ENCODE measurements at places on chromosomes 7 and 10.

- DNase-seq: no peak
Observed at GRCh38 chr10:35386594-35387174, 50.4 kb downstream of the CCNY start.

- DNase-seq: no peak
Observed at GRCh38 chr7:132131196-132131595, 445.1 kb downstream of the PLXNA4 start.

DNA sequence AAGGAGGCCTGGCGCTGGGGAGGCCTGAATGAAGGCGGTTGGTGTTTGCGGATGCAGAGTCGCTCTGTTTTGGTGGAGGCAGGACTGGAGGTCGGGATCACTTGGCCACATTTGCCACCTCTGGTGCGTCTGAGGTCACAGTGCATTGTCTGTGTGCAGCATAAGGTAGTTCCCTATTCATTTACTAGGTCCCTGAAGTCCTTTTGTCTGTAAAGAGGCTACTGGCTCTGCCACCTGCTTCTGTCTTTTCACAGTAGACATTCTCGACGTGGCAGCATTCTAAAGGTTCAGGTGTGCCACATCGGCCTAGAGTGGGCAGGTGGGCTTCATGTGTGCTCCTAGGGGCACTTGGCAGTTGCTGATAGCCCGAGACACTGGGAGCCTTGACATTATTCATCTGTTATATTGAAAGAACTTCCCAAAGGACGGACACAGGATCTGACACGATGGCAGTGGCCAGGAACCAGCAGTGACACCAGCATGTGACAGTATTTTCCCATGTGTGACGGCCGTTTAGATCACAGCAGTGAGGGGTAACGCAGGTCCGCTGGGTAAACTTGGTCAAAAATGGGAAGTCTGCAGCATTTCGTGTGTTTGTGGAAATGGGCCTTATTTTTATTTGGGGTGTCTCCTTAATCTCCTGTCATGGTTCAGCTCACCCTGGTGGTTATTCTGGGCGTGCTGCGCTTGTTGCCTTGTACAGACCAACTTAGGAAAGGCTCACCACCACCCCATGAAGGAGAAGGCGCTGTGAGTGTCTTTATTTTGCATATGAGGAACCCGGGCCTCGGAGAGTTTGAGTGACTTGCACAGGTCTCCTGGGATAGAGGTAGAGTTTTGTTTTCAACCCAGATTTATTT lies 5.9 kb downstream of the MGMT start:
- DNase-seq: no peak

DNA sequence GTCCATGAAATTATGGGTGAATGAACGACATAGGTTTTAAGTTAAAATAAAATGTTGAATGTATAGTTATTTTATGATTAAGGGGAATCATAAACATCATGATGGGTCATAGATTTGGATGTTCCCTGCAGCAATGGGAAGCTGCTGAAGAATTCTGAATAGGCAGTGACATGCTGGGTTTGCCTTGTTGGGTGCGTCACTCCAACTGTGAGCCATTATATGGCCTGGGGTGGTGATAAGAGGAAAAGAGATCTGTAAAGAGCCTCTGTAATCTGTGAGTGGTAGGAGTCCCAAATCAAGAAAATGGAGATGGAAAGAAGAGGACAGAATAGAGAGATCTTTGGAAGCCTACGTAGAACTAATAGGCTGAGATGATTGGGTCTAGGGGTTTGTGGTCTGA lies 58.1 kb upstream of the GPR26 start:
- DNase-seq: no peak

- DNase-seq: no peak
Observed at GRCh38 chr7:37032258-37032601, 307.9 kb upstream of the AOAH start.

- DNase-seq: no peak
Observed at GRCh38 chr10:124012066-124012465, 81.3 kb downstream of the CHST15 start.

GRCh38 chr10:31769564-31769963 lies 159.1 kb downstream of the ARHGAP12 start:
- DNase-seq: no peak

DNA sequence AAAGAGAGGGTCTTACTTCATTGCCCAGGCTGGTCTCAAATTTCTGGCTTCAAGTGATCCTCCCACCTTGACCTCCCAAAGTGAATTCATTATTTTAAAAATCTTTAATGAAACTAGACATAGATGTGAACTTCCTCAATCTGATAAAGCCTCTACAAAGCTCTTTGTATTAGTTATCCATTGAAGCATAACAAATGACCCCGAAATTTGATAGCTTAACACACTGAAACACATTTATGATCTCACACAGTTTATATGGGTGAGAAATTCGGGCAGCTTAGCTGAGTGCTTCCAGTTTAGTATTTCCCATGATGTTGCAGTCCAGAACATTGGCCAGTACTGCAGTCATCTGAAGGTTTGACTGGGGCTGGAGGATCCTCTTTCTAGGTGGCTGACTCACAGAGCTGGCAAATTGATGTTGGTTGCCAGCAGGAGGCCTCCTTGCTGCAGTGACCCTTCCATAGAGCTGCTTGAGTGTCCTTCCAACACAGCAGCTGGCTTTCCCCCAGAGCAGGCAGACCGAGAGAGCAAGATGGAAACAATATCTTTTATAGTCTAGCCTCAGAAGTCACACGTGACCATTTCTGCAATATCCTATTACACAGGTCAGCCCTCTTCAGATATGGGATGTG lies 16.6 kb upstream of the WNT8B start:
- DNase-seq: peak; percentile 32

- DNase-seq: peak; percentile 53
Observed at GRCh38 chr10:116444527-116445142, 17.0 kb downstream of the PNLIPRP3 start.

- DNase-seq: no peak
Observed at GRCh38 chr10:33306126-33306525, 28.3 kb downstream of the NRP1 start.

GRCh38 chr10:114821915-114822443 lies 399 bp downstream of the FHIP2A start:
- DNase-seq: peak; percentile 76

GRCh38 chr7:128740996-128741395 lies 1.8 kb downstream of the CALU start:
- no peak for DNase-seq

DNA sequence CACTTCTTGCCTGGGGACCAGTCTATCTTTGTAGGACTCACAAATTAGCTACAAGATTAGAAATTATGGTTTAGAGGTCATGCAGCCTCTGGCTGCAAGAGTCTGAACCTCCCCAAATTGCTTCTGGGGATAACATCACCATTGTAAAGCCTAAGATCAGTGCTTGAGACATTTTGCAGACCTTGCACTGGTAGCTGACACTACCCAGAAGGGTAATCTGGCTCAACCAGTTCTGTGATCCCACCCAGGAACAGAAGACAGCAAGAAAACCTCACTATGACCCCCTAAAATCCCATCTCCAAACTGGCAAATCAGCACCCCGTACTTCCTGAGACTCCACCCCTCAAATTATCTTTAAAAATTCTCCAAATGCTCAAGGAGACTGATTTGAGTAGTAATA lies 58.2 kb upstream of the CDK13 start:
- no peak for DNase-seq

DNA sequence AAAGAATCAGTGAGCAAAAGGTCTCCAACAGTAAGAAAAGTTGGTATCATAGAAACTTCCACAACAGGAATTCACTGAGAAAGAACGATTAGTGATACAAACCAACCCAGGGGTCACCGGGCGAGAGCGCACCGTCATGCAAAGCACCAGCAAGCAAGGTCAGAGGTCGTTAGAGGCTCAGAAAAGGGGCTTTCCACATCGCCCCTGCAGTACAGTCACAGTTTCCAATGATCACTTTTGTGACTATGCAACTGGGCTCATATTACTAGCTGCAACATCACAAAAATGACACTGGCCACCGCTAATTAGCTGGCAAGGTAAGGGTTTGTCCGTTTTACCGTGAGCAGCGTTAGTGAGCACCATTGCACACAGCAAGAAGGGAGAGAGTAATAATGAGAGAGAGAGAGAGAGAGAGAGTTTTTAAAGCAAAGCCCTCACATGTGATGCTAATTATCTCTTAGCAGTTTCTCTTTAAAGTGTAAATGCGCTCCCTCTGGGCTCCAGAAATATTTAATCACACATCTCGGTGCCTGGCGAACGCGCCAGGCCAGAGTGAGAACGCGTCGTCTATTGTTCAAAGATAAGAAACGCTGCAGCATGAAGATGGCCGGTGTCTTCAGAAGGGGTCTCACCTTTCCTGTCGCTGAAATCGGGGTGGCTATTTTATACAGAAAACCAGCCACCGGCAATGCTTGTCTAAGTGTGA lies 237.5 kb downstream of the DNAJB6 start:
- no peak for DNase-seq

DNA sequence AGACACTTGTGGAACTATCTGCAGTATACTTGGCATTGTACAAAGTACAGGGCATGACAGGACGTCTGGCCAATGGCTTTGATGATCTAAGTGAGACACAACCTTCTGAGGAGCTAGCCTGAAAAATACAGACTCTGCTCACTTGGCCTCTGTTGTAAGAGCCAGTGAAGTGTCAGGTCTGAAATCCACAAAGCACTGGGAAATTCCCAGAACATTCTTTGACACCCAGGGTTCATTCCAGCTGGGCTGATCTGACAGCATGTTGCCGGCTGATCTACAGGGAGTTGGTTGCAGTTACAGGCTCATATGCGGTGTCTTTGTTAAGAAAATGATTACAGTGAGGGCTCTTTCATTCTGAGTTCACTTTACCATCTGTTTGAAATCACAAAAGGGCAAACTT lies 354.6 kb downstream of the PHF14 start:
- DNase-seq: no peak

- no peak for DNase-seq
Observed at GRCh38 chr10:59684006-59684405, 25.6 kb downstream of the SLC16A9 start.

DNA sequence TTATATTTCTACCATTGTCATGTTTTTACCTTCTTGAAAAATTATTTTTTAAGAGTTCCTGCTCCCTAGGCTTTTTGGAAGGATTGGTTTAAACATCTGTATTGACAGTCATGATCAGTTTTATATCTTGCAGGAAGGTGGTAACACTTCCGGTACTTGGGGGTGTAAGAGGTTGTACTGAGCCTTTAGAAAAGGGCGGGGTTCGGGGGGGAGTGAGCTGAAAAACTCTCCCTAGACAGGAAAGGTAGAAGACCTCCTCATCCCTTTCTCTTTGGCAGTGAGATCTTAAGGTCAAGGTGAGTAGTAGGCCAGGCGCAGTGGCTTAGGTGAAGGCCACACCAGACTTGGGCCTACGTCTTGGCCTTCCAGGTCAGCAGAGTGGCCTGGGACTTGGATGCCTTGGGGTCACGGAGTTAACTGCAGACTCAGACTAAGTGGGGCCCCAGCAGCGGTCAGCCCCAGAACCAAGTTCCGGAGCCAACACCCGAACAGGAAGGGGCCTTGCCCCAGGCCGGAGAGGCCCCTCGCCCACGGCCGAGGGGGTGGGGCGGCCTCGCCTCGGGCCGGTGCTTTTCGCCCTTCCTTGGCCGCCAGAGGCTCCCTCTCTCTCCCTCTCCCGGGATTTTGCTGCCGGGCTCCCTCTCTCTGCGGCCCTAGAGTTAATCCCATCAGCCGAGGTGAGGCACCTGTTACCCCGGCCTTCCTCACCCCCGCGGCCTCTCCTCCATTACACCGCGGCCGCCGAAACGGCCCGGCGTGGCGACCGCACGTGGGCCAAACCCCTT lies at the start of gene PPP1R9A:
Gene PPP1R9A, plus strand, starts transcription at position 569 of the 785 bp plus-strand sequence. CDS start 2,520 bp downstream, outside the sequence.
- DNase-seq: no peak

GRCh38 chr7:3019801-3020200 lies 23.9 kb downstream of the CARD11 start:
- no peak for DNase-seq

GRCh38 chr7:26989897-26990670 lies 105.7 kb downstream of the HOXA1 start:
- no peak for DNase-seq

DNA sequence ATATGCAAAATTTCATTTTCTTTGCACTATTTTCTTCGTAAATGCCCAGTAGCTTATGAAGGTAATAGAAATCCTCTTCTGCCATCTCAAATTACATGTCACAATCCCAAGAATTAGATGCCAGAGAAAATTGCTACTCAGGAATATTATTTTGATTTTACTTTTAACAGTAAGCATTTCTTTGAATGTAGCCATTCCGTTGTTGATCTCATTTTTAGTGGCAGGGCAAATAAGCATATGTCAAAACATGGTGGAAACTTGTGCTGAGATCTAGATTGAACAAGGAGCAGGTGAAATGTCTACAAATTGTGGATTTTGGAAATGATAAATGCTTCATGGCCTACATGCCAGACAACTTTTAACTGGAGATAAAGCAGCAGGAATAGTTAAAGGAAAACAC lies 291.8 kb downstream of the SDHAF3 start:
- no peak for DNase-seq

DNA sequence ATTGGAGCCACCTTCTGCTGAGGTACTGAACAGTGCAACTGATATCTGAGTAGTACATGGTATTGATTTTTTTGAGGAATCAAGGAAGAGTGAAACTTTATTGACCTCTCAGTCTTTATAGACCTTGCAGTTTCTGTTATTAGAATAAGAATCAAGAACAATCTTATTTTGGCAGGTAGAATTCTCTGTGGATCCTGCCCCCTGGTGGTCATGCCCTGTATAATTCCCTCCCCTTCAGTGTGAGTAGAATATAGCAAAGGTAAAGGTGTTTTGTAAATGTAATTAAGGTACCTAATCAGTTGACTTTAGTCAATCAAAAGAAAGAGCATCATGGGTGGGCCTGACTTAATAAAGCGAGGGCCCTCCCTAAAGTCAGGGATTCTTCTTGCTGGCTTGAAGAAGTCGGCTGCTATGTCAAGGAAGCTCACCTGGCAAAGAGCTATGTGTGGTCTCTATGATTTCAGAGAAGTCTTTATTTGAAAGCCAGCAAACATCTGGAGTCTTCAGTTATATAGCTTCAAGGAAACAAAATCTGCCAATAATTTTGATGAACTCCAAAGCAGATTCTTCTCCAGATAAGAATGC lies 142.8 kb downstream of the LSM5 start:
- DNase-seq: peak; percentile 47

GRCh38 chr10:119368581-119368980 lies 161.2 kb downstream of the GRK5 start:
- no peak for DNase-seq

DNA sequence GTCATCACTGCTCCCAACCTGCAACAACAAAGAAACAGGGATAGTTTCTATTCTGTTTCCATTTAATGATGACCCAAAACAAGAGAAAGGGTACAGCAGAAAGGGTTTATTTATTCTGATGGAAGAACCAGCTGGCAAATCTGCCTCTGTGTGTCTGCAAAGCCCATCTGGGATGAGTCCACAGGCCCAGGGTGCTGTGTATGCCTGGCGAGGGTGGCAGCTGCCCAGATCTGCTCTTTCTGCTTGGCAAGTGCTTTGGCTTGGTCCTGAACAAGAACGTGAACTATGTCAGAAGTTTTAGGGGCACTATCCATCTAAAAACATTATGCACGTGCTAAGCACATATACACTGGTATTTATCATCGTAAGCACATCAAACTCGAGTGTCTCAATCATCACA lies 333.8 kb downstream of the CXCL12 start:
- no peak for DNase-seq
